ENCODE measurements at places on chromosomes 6 and 20.
A peak's percentile ranks its signal among the peaks of the same experiment; 100 is the strongest.

- no peak for DNase-seq
Measured at GRCh38 chr6:3370361-3371221, 86.3 kb downstream of the SLC22A23 start.

DNA sequence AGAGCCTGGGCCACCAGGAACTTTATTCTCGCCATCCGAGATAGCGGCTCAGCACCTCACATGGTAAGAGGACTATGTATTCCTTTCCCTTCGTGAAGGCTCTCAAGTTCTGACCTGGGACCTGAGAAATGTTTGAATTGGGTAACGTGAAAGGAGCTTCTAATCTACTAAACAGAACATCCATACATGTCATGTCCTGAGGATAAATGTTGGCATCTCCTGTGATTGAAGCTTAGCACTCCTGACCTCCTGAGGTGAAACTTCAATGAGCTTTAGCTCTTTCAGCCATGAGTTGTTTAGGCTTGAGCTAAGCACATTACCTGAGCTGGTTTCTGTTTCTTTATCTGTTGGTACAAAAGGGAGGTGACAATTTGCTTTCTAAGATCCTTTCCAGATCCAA lies 280.9 kb downstream of the PACRG start:
- no peak for DNase-seq

- no peak for DNase-seq
Measured at GRCh38 chr20:48826069-48826468, 1.7 kb downstream of the PREX1 start.

- no peak for DNase-seq
Measured at GRCh38 chr20:57287007-57287880, 20.8 kb upstream of the BMP7 start.

GRCh38 chr6:22755605-22756004 lies 186.2 kb downstream of the HDGFL1 start:
- no peak for DNase-seq

DNA sequence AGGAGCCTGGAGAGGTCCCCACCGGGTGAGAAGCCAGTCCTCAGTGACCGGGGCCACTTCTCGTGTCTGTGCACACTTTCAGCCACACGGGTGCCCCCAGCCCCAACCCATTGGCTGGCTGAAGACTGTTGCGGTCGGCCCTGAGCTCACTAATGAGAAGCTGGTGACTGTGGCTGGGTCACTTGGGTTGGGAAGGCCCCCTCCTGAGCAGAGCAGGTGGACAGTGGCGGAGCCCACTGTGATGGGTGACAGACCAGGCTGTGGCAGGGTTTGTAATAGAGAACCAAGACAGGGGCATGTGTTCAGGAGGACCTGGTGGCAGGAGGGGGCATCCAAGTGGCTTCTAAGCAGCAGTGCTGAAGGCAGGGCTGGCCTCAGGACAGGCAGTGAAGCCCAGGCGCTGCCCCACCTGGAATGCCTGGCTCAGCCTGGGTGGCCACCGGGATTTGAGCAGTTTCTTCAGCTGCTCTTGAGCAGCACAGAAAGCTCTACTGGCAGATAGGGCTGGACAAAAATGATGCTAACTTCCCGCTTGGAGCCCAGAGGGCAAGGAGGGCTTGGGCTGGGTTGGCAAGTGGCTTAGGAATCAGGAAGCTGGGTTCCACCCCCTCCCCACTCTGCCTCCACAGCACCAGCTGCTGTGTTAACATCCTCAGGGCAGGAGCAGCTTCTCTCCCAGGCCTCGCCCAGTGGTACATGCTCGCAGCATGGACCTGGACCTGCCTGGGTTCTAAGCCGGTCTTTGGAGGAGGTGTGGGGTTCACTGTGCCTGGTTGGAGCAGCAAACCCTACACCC lies 256.4 kb downstream of the CDH4 start:
- DNase-seq: no peak

DNA sequence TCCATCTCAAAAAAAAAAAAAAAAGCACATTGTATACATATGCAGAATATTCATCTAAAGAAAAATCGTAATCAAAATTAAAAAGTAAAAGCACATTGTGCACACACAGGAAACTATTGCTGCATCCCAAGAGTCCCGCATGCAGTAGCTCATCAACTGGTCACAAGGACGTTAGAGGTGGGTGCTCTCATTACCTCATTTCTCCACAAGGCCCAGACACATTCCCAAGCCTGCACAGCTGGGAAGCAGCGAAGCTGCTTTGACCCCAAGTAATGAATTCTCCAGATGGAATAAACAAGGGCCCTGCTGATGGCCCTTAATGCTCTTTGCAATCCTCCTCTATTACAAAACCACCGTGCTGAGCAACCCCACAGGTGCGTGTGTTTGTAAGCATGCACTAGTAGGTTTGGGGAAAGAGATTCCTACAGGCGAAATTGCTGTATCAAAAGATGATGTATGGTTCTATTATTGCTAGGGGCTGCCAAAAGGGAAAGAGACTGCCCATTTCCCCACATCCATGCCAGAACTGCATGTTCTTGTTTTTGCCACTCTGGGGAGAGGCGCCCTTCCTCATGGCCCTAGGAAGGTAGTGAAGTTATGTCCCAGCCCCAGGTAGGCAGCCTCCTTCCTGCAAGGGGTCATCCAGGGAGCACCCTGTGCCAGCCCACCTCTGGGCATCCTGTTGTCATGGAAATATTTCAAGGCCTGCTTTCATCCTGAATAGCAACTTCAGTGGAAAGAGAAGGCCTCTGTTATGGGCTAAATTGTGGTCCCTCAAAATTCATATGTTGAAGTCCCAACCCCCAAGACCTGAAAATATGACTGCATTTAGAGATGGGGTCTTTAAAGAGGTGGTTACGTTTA lies 34.6 kb upstream of the PTGIS start:
- DNase-seq: no peak

GRCh38 chr6:34526992-34527728 lies 29.0 kb downstream of the SPDEF start:
- peak; percentile 95 for DNase-seq

- DNase-seq: no peak
Measured at GRCh38 chr6:108171918-108172516, 6.2 kb downstream of the NR2E1 start.

DNA sequence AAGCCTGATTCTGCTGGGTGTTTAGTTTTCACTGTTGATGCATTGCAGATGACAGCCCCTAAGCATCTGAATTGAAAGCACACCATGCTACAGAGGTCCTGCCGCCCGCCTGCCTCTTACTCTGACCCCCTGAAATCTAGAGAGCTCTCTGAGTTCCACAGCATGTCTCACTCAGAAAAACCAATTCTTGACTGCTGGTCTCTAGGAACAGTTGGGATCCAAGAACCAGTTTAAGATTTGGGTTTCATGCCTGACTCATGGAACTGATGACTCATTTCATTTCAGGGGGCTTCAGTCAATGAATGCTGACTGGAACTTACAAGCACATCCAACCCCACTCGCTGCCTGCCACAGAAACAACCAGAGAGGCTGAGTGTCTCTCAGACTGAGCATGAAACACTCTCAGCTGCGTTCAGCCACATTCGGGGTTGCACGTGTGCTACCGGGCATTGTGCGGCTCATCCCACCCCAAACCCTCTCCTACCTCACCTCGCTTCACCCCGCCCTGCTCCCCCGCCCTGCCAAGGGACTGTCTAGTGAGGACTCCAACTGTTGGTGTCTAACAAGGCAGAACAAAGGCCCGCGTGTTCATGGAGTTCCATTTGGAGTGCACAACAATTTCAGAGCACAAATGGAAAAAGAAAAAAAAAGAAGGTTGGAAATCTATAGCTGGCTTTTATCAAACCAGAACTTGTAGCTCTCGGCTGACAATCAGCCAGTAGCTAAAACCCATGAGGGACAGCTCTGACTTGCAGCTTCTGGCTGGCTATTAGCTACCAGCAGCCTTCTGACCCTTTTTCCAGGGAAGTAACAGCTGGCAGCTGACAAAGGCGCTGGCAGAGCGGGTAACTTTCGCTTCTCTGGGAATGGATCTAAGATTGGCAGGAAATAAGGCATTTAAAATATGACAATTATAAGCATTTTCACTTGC lies 20.0 kb upstream of the TRAF3IP2 start:
- DNase-seq: peak; percentile 89

- DNase-seq: no peak
Measured at GRCh38 chr6:14036911-14037310, 80.7 kb upstream of the CD83 start.

- no peak for DNase-seq
Measured at GRCh38 chr6:118993803-118994251, 58.9 kb upstream of the MCM9 start.

GRCh38 chr6:52554684-52555280 lies 22.1 kb downstream of the TRAM2 start:
- no peak for DNase-seq

All from muscle of back (tissue), 13 donors.